Stimulated activated CD4-positive, alpha-beta T cell treated with anti-CD3 and anti-CD28 coated beads, Interleukin-1b, Interleukin-23, amount 100 ng/mL, for 1 hour (primary cell): ENCODE measurements at places on chromosomes 6 and 20.

GRCh38 chr6:150683320-150683719, 83.6 kb downstream of the PLEKHG1 start:
- DNase-seq = no peak

DNA sequence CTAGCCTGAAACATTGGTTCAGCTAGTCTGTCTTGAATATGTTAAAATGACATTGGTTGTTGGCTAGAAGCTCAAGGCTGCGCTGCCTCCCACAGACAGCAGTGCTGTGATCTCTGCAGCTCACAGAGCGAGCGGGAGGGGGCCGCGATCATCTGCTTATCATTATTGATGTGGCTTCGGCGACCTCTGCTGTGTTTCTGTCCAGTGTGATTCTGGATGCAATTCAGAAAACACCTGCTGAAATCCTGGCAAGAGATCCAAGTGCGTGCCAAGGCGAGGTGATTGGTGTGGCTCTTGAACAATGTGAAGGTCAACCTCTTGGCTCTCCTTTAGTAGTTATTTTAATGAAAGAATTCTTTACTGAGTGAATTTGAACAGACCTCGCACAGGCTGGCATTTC, 142.3 kb upstream of the SASH1 start:
- DNase-seq = no peak

DNA sequence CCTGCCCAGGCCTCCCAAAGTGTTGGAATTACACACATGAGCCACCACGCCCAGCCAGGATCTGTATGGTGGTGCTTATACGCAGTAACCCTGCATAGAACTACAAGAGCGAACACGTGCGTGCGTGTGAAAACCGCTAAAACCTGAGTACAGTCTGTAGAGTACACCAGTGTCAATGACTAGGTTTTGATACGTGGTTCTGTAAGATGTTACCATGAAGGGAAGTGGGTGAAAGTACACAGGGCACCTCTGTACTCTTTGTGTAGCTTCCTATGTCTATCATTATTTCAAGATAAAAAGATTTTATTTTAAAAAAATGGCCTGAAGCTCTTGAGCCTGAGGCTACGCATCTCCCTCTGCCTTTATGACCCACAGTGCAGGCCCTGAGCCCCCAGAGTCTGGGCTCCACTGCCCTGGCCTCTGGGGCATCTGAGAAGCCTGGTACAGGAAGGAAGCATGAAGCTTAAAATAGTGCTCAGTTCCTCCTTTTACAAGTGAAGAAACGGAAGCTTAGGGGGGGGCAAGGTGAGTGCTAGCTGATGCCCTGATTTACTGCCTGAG, 21.6 kb downstream of the LY86 start:
- DNase-seq = no peak

DNA sequence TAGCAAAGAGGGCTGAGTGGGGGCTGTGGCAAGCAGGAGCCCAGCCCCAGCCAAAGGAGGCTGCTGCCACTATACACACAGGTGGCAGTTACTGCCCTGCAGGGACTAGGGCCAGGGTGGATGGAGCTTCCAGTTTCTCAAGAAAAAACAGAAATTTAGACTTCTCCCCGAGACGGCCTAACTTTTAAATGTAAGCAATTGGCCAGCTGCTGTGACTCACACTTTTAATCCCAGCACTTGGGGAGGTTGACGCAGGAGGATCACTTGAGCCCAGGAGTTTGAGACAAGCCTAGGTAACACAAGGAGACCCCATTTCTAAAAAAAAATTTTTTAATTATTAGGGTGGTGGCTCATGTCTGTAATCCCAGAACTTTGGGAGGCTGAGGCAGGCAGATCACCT, 98.2 kb upstream of the NFATC2 start:
- DNase-seq = no peak

- no peak for DNase-seq
These were observed 5.4 kb upstream of the IER3 start for GRCh38 chr6:30749554-30750378.

DNA sequence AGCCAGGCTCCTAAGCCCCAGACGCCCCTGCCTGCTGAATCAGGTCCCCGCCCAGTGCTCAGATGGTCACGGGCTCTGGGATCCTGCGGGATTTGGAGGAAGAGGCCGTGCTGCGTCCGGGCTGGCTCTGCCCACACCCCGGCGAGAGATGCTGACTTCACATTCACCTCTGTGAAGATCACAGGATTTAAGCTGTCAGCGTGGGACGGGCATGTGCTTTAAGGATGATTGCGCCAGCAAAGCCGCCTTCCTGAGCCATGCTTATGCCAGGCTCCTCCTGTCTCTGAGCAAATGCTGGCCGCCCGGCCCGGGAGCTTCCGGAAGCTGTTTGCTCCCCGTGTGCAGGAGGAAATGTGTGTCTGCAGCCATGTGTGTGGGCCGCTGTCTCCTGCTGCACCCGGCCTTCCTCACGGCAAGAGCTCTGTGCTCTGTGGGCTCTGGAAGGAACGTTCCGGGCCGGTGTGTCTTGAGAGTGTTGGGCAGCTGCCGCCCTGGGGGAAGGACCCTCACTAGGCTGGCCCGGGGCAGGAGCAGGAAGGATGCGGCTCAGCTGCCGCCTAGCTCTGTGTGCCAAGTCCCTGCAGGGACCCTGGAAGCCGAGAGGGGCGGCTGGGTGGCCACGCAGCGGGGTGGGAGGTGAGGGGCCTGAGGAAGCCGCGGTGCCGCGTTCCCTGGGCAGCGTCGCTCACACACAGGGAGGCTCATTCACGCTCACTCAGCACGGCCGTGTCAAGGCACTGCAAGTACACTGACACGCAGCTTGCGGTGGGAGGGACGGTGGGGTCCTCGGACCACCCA, 19.0 kb upstream of the BHLHE23 start:
- DNase-seq = no peak

DNA sequence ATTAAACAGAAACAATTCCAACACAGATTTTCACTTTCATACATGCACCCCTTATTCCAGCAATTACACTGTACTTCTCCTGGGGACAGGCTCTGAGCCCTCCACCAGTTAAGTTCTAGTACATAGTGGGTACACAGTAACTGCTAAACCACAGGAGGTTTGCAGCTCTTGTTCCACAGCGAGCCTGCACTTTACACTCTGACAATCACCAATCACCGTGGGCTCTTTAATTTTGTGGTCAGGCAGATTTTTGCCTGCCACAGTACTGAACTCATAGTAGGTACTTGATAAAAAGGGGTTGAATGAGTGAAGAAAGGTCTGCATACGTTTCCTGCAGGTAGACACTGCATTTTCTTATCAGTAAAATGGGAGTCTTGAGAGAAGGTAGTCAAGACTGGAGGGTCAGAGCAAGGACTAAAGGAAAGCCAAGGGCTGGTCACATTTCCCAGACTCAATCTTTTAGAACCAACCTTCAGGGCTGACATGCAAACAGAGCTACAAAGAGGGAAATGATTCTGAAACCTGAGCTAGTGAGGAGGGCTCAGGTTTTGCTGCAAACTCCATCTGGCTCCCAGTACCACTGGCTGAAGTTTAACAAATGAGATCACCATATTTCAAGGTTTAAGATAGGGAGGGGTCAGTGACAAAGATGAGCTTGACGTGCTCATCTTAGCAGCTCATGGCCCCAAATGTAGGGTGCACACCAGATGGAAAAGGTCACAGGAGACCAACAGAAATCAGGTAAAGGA, 404.6 kb downstream of the BTBD9 start:
- no peak for DNase-seq
